ENCODE measurements at places on chromosomes 3 and 15. TPM values are rescaled to one million over a fixed set of nuclear protein-coding genes. Genes with fewer than 3 reads are reported as not detected.

CCDC33 gene
- 0.12 TPM for total RNA-seq

GOLGA8M gene
- total RNA-seq, result 2.5 TPM

CFAP100 gene
- total RNA-seq, result not detected

RTP1 gene
- not detected for total RNA-seq

IGF2BP2 gene
- 52.6 TPM for total RNA-seq

SOX14 gene
- total RNA-seq, result not detected

ZDHHC23 gene
- total RNA-seq, result 1.1 TPM

PTH1R gene
- total RNA-seq, result 1.00 TPM

SCAANT1 gene
- not detected for total RNA-seq
